ENCODE measurements at places on chromosomes 7 and 10. TPM values are rescaled to one million over a fixed set of nuclear protein-coding genes. Genes with fewer than 3 reads are reported as not detected.
A peak's percentile ranks its signal among the peaks of the same experiment; 100 is the strongest.

DNA sequence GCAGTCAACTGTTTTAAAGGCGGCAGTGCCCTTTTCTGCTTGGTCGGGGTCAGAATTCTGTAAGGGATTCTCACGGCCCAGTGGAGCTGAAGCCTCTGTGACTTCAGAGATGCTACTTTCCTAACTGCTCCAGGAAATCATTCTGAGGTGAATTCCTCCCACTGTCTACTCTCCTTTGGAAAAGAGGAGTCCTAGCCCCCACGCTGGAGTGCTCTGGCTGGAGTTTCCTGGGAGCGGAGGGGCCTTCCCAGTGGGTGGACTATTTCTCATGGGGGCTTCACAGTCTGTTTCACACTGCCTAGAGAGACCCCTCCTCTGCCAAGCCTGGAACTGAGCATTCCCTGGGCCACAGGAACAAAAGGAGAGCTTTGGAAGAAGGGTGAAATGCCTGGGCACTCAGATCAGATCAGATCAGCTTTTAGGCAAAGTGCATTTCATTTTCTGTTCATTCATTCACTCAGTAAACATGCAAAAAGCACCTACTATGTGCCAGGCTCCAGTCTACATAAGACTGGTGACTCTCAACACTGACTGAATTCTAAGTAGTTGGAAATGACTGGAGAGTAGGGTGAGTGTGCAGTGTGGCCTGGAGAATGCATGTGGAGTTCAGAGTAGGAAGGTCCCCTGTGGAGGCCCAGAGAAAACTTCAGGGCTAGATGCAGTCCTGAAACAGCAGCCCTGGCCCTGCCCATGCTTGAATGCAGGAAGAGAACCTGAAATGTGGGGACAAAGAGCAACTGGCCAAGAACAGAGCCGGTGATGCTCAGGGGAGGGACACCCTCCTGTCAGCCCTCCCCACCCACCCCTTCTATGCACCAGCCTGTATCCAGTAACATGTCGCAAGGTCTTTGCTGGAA lies 12.2 kb downstream of the ZNF488 start:
- H3K36me3 ChIP-seq, result no peaks in the 10 kb centered on the region
- peaks cover 19% of the 10 kb centered on the region for H3K27me3 ChIP-seq
- H3K4me1 ChIP-seq, result no peaks in the 10 kb centered on the region
- DNase-seq, result peak; percentile 40
- no peak overlapping the region for H3K27ac ChIP-seq

- no peak for DNase-seq
- no peak overlapping the region for H3K4me3 ChIP-seq
- H3K27me3 ChIP-seq, result no peaks in the 10 kb centered on the region
- H3K36me3 ChIP-seq, result no peaks in the 10 kb centered on the region
- H3K4me1 ChIP-seq, result no peaks in the 10 kb centered on the region
These were observed 536.1 kb upstream of the AUTS2 start for GRCh38 chr7:69062020-69062765.

Gene CABCOCO1
- 0.60 TPM for total RNA-seq

DNA sequence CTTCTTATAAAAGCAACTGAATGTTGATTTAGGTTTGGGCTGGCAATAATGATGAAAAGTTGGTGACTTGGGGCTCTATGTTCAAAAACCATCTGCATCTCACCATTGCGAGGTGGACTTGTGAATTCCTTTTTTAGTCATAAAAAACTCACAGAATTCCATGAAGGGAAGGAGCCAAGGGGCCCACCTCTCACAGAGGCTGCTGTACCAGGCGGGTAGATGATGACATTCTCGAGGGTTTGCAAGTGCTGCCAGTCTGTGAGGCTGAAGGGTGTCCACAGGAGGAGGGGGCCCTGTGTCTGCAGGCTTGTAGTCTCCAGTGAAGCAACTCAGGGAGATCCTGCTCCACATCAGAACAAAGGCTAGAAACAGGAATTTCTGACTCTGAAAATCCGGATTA lies 195.5 kb upstream of the ZNF32 start:
- no peak overlapping the region for H3K4me3 ChIP-seq
- no peak overlapping the region for H3K27ac ChIP-seq
- H3K36me3 ChIP-seq, result no peaks in the 10 kb centered on the region
- peaks cover 9% of the 10 kb centered on the region for H3K27me3 ChIP-seq
- H3K4me1 ChIP-seq, result peaks cover 20% of the 10 kb centered on the region

- H3K4me1 ChIP-seq, result no peaks in the 10 kb centered on the region
- H3K27me3 ChIP-seq, result no peaks in the 10 kb centered on the region
- no peaks in the 10 kb centered on the region for H3K36me3 ChIP-seq
- no peak overlapping the region for H3K4me3 ChIP-seq
These were observed 399.1 kb upstream of the AKR1E2 start for GRCh38 chr10:4426866-4427265.

DNA sequence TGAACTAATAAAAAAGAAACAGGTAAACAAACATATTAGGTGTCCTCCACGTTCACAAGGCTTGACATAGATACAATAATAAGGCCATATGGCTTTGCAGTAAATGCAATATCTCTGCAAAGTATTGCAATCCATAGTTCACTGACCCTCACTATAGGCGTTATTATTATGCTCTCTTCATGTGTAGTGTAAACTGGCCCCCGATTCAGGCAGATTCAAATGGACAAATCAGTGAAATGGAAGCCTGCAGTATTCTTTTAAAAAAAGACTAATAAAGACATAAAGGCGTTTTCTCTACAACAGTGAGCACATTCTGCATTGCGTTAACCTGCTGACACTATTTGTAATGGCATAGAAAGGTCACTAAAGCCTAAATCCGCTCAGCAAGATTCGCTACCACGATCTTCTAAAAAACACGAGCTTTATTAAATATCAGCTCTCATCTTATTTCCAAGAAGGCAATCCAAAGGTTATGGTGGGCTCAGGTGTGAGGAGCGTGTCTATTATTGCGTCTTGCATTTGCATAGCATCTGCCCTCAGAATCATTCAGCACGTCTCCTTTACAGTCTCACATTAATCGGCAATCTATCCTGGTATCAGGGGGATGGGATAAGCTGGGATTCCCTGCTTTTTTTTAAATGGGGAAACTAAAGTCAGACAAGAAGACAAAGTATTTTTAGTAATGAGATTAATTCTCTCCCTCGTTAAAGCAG lies 36.2 kb downstream of the FRMD4A start:
- H3K36me3 ChIP-seq, result no peaks in the 10 kb centered on the region
- DNase-seq, result no peak
- H3K4me3 ChIP-seq, result no peak overlapping the region
- no peaks in the 10 kb centered on the region for H3K4me1 ChIP-seq

DNA sequence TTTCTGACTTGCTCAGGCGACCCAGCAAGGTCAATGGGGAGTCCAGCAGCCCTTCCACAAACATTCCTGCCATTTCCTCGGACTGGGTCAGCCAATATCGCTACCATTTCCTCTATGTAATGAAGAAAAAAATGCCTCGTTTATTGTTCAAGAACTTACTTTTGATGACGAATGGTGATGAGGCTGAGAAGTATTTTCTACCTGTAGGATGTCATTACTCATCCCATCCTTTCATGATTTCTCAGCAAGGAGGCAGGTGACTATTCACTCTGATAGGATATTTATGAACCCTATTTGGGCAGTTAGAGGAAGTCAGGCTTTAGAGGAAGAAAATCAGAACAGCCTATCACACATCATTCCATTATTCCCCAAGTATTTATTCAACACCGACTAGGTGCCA lies 178.6 kb downstream of the FANK1 start:
- DNase-seq, result no peak
- no peak overlapping the region for H3K4me3 ChIP-seq
- H3K27ac ChIP-seq, result no peak overlapping the region
- no peaks in the 10 kb centered on the region for H3K27me3 ChIP-seq
- H3K4me1 ChIP-seq, result no peaks in the 10 kb centered on the region

- H3K27me3 ChIP-seq, result no peaks in the 10 kb centered on the region
- no peaks in the 10 kb centered on the region for H3K4me1 ChIP-seq
- no peak overlapping the region for H3K27ac ChIP-seq
- H3K4me3 ChIP-seq, result no peak overlapping the region
- no peak for DNase-seq
These were observed 92.5 kb downstream of the ELAPOR2 start for GRCh38 chr7:86966916-86967315.

Gene CAMK2B
- total RNA-seq, result 2.9 TPM

DNA sequence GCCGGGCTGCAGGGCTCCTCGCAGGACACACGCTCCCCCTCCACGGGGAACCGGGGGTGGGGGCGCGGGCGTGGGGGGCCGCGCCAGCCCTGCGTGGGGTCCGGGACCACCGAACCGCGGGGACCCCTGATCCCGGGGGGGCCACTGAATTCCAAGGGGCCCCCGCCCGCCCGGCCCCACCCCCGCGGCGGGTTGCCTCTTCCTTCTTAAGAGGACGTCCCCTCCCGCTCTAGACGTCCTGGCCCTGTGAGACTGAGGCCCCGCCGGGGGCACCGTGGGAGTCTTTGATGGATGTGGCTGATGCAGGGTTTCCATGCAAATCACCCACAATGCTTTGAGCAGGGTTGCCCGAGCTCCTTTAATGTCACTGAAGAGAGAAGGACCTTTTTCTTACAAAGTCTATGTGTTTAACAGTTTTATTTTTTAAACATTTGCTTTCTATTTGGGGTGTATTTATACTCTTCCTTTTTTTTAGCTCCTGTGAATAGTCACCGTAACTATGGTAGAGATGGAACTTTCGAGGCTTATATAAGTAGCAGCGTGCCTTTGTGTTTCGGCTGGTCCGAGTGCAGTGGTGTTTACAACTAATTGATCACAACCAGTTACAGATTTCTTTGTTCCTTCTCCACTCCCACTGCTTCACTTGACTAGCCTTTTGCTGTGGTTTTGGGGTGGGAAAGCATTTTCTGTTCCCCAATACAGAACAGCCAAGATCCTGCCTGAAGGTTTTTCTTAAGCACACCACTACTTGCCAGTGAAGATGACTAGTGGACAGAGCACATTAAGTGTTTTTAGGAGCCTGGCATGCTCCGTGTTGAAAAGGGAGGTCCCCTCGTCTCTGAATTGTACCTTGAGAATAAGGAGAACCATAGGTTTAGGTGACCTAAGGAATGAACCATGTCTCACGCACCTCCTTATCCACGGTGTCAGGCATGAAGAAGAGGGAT lies 44.8 kb downstream of the PDIA4 start:
- peak overlapping the region; percentile 57 for H3K4me3 ChIP-seq
- H3K27me3 ChIP-seq, result no peaks in the 10 kb centered on the region
- H3K36me3 ChIP-seq, result no peaks in the 10 kb centered on the region
- DNase-seq, result peak; percentile 89
- H3K27ac ChIP-seq, result peak overlapping the region; percentile 15
- H3K4me1 ChIP-seq, result peaks cover 46% of the 10 kb centered on the region

GRCh38 chr7:44087911-44088838 lies 5.8 kb upstream of the POLM start:
- DNase-seq, result peak; percentile 79
- H3K4me1 ChIP-seq, result peaks cover 26% of the 10 kb centered on the region
- H3K36me3 ChIP-seq, result no peaks in the 10 kb centered on the region
- H3K27me3 ChIP-seq, result no peaks in the 10 kb centered on the region
- H3K4me3 ChIP-seq, result no peak overlapping the region
- H3K27ac ChIP-seq, result peak overlapping the region; percentile 66

GRCh38 chr10:64379898-64380297 lies 858.7 kb downstream of the REEP3 start:
- DNase-seq, result no peak
- H3K27me3 ChIP-seq, result no peaks in the 10 kb centered on the region
- H3K36me3 ChIP-seq, result no peaks in the 10 kb centered on the region
- H3K27ac ChIP-seq, result no peak overlapping the region
- H3K4me3 ChIP-seq, result no peak overlapping the region

- no peaks in the 10 kb centered on the region for H3K4me1 ChIP-seq
- DNase-seq, result no peak
- H3K27me3 ChIP-seq, result no peaks in the 10 kb centered on the region
- no peak overlapping the region for H3K27ac ChIP-seq
- H3K36me3 ChIP-seq, result no peaks in the 10 kb centered on the region
These were observed 58.8 kb downstream of the CACNA2D1 start for GRCh38 chr7:82384779-82385178.

DNA sequence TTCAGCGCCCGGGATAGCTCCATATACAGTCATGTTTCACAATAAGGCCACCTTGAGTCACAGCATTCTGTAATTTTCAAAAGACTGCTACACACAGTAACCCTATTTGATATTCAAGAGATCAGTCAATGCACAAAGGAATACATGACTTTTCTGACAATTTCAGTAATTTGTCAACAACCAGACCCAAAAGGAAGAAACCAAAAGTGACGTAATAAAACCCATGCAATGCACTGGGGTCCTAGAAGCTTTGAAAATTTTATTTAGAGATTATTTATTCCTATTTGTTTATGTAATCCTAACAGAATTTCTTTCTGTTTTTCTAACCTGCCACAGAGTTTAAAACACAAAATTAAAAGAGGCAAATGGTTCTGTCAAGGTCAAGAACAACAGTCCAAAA lies 421.2 kb downstream of the DPP6 start:
- no peaks in the 10 kb centered on the region for H3K36me3 ChIP-seq
- H3K27ac ChIP-seq, result no peak overlapping the region
- no peak for DNase-seq
- no peak overlapping the region for H3K4me3 ChIP-seq

DNA sequence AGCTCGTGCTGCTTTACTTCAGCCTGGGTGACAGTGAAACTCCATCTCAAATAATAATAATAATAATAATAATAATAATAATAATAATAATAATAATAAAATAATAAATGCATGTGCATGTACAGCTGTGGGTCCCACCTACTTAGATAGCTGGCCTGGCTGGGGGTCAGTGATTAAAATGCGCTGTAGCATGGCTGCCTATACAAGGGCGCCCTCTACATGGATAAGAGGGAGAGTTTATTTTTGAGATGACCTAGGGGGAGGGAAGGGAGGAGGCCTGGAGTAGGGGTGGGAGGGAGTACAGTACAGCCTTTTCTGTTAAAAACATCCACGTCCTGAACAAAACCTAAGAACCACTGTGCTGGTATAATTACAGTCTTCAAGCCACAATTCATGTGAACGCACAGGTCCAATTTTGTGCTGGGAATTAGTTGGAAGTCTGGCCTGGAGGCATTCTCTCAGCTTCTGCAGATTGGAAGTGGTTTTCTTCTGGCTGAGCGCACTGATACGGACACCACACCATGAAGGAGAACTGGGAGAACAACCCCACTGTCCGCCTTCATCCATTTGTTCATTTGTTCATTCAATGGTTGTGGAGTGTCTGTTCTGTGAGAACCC lies 146.5 kb downstream of the TMEM178B start:
- H3K4me1 ChIP-seq, result no peaks in the 10 kb centered on the region
- no peak for DNase-seq
- no peak overlapping the region for H3K27ac ChIP-seq
- H3K4me3 ChIP-seq, result no peak overlapping the region
